Fibroblast of skin of left biceps (primary cell): ENCODE measurements at places on chromosomes 3 and 15.
A peak's percentile ranks its signal among the peaks of the same experiment; 100 is the strongest.

- DNase-seq, result no peak
Observed at GRCh38 chr3:38990621-38991020, 61.1 kb downstream of the SCN11A start.

GRCh38 chr3:172082269-172082668, 42.9 kb downstream of the FNDC3B start:
- DNase-seq, result peak; percentile 98

DNA sequence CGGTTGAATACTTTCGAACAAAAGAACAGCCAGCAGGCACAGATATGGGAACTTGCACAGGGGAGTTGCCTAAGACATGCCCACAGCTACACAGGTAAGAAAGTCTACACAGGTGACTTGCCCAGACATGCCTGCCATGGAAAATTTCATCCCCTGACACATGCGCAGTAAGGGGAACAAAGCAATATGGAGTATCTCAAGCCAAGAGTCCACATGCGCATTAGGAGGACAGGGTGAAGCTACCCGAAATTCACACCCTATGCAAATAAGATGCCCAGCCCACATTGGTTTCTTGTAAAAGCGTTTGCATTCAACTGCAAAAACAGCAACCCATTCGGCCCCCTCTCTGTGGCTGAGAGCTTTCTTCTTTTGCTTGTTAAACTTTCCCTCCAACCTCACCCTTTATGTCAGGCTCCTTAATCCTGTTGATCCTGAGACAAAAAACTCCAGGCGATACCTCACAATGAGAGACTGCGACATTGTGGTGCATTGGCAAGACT, 49.3 kb upstream of the TRPM1 start:
- DNase-seq, result no peak

DNA sequence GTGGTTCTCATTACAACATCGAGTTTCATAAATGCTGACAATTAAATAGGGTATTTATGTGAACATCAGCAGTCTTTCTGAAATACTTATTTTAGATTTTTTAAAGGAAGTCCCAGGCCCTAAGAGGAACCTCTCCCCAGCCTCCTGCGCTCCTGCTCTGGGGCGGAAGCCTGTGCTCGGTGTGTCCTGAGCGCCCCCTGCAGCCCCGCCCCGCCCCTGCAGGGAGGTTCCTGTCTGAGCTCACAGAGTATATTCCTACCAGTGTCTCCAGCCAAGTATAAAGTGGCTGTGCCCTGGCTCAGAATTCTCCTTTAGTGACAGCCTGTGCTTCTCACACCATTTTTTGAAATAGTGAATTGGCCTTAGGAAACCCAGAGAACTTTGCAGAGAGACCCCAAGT, 567.9 kb downstream of the GOLGA6L6 start:
- no peak for DNase-seq

DNA sequence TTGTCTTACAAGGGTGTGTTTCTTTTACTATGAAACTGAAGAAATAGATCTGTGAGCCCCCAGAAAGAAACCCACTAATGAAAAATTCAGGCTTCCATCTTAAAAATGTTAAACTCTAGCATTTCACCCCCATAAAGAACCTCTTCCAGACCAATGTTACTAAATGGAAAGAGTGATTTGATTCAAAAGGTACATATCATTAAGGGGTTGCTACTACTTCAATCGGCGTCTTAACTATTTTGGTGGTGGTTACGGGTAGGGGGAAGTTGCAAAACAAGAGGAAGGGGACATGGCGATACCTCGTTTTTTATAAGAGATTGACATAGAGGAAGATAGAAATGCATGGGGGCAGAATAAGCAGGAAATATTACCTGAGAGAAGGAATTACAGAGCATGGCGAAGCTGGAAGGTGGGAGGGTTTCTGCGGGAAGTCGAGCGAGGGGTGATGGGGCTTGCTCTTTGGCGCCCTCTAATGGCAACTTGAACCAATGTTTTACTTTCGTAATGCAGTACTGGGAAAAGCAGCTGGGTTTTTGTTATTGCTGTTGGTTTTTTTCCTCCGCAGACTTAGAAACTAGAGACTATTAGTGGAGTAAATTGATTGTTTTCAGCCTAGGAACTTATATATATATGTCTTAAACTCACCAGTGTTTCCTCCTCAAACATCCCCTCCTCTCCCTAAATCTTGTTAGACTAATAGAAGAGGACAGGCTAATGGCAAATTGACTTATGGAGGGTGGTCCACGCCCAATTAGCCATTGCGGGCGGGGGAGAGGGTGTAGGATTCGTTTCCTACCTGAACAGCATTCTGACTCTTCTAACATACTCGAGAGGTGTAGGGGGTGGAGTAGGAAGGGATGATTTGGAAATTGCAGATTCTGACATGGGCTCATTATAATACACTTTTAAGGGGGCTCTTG, 11.3 kb upstream of the SOX2 start:
- DNase-seq, result peak; percentile 19

DNA sequence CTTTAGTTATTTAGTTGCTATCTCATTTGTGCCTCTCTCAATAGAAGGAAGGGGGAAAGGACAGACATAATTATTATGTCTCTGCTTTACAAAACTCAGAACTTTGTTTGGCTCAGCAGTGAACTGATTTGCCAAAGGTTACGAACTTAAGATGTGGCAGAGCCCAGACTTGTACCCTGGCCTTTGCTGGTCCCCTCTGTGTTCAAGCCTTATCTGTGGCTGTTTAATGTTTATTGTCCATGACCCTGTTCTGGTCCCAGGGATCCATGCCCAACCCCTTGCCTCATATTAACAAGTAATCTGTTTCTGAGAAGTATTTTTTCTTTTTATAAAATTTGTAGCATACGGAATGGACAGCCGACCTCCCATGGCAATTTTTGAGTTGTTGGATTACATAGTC, 10.7 kb downstream of the SNAPC5 start:
- no peak for DNase-seq

DNA sequence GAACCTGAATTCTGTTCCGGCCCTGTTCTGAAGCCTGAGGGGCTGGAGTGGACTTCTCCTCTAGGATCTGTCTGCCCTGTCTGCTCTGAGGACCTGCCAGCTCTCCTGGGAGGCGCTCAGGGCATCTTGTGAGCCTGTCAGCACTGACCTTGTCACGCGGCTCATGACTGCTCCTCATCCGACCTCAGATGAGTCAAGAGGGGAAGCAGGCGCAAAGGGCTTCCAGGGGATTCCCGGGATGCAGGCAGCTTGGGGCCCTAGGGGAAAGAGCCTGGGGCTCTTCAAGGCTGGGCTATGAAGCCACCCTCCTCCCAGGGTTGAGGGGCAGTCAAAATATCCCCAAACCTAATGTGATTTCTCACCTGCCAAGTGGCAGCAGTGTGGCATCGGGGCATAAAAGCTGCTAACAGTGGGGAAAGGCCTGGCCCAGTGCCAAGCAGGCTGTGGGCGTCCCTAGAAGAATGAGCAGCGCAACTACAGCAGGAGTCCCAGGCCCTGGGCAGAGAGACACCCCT, 27.6 kb upstream of the ANKDD1A start:
- no peak for DNase-seq

DNA sequence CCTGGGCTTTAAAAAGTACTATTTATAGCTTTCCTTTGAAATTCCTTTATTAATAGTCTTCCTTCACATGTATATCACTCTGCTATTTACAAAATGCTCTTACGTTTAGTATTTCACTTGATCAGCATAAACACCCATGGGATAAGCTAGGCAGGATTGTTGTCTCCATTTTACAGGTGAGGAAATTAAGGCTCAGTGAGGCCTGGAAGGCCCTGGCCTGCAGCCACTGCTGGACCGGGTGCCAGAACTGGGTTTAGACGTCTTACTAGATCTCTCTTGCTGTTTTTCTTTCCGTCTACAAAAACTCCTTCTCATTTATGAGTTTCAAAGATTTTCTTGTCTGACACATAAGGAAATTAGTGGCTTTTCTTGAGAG, 236.4 kb downstream of the LPP start:
- no peak for DNase-seq

DNA sequence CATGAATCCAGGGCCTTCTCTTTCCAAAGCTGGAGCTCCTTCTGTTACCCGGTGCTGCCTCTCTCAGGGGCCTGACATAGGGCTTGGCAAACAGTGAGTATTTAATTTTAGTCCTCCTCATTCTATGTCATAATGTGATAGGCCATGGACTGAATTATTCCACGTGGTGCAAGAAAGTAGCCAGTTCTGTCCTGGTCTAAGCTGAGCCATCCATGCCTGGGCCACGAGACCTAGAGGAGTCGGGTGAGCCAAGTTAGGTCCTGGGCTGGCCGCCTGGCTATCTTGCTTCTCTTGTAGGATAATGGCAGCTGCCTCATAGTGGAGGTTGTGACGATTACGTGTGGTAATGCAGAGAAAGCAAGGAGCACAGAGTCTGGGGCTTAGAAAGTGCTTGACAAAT, 170.6 kb downstream of the FAM43A start:
- no peak for DNase-seq

- DNase-seq, result no peak
Observed at GRCh38 chr3:90055666-90056065, 948.2 kb downstream of the EPHA3 start.
